ENCODE measurements at places on chromosomes 2 and 18.

DNA sequence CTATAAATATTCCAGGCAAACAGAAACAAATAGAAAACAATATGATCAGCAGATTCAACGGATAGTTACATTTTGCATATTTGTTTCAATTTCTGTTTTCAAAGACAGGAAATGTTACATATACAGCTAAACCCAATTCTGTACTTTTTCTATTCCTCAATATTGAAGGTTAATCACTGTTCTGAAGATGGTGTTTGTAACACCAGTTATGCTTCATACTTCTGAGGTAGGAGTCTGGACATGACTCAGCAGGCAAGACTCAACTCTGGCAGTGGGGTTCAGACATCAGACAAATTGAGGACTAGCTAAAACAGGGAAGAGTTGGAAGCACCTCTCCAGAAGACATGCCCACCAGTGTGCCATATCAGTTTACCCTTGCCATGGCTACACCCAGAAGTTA, 16.6 kb downstream of the SERPINB13 start:
- no peak for DNase-seq

- DNase-seq, result no peak
Measured at GRCh38 chr2:218975060-218975777, 9.8 kb downstream of the FEV start.

- DNase-seq, result no peak
Measured at GRCh38 chr2:2875296-2875695, 502.3 kb downstream of the EIPR1 start.

- DNase-seq, result no peak
Measured at GRCh38 chr2:44351088-44351487, 10.2 kb downstream of the PREPL start.

DNA sequence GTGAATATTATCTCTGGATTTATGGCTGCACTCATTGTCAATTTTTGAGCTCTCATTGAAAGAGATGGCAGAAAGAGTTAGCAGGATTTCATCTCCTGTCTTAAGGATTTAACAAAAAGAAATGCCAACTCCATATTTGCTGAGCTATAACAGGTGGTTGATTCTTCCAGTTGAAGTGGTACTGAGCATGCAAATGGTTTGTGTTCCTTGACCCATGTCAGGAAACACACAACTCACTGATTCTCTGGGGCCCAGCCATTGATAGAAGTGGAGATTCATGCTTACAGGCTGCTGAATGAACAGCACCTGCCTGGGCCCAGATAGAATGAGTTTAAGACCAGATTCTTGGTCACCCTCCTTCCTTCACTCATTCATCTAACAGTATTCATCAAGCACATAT, 128.8 kb downstream of the CERS6 start:
- no peak for DNase-seq

- DNase-seq, result no peak
Measured at GRCh38 chr2:137983581-137983980, 19.3 kb downstream of the HNMT start.

- no peak for DNase-seq
Measured at GRCh38 chr18:21291106-21291505, 49.1 kb downstream of the GREB1L start.

DNA sequence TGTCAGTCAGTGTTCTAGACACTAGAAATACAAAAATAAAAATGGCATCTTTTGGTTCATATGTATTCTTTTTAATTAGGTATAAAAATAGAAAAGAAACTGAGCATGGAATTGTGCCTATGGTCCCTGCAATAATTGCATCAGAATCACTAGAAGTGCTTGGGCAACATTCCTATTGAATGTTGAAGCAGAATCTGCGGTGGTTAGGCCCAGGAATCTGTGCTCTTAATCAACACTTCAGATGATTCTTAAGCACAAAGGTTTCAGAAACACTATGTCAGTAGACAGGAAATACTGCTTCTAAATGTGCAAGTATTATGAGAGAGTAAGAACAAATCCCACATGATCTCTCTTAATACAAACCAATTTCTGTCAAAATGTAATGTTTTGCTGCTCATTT, 20.3 kb upstream of the RBBP8 start:
- DNase-seq, result peak; percentile 36

- DNase-seq, result no peak
Measured at GRCh38 chr2:132462236-132462635, 45.6 kb downstream of the GPR39 start.

- DNase-seq, result no peak
Measured at GRCh38 chr18:3265564-3266033, 3.7 kb downstream of the MYL12B start.

DNA sequence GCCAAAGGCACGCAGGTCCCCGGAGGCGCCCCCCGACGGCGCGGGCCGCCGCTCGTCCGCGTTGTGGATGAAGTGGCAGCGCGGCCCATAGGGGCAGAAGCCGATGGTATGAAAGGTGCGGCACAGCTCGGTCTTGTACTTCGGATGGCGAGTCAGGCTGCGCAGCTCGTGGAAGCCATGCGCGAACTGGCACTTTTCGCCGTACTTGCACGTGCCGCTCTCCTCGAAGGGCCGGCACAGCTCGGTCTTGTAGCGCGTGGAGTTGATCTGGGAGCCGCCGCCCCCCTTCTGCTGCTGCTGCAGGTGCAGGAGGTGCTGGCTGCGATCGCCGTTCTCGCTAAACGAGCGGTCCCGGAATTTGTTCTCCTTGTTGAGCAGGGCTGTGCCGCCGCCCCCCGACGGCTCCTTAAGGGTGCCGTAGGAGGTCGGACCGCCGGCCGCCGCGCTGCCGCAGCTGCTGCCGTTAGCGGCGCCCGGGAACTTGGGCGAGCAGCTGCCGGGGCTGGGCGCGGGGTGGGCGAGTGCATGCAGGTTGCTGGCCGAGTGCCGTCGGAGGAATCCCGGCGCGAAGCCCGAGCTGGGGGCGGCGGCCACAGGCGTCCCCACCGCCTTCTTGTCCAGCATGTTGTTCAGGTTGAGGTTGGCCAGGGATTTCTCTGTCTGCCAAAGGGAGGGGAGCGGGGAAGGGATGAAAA, 1.2 kb downstream of the ZFP36L2 start:
- DNase-seq, result peak; percentile 72

DNA sequence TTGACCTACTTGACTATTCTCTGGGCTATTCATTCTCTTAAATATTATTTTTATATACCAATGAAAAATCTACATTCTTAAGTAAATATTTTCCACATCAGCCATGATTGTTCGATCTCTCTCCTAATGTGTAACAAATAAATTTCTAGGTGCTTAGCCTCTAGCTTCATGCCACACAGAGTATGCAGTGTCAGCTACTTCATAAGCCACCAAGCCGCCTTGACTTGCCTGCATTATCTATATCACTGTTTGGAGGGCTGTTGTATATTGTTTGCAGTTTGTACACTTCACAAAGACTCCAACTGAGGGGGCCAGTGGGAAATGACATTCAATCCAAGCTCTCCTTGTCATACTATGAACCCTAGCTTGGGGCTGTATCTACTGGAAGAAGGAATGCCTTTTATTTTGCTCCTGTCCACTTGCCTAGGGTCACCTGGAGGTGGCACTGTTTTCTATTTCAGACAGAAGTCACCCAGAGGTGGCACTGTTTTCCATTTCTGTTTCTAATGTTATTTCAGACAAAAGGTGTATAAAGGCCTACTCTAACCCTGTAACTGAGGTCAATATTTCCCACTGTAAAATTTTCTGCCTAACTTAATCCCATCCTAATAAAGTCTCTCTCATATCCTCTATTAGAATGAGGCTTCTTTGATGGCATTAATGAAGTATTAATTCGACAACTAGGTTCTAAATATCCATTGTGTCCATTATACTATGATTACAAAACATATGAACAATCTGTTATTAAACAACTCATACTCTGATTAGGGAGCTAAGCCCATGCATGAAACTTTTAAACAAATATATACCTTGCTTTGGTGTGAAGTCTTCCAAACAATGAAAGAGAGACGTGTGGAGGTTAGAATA, 36.4 kb downstream of the COL5A2 start:
- DNase-seq, result peak; percentile 75

GRCh38 chr2:201942531-201942930, 91.1 kb upstream of the FZD7 start:
- no peak for DNase-seq

GRCh38 chr2:50398766-50399056, 633.2 kb downstream of the NRXN1 start:
- DNase-seq, result no peak

- no peak for DNase-seq
Measured at GRCh38 chr2:37554155-37554510, 117.3 kb downstream of the CDC42EP3 start.

GRCh38 chr18:74796841-74797576, 199.3 kb downstream of the ZNF407 start:
- no peak for DNase-seq

DNA sequence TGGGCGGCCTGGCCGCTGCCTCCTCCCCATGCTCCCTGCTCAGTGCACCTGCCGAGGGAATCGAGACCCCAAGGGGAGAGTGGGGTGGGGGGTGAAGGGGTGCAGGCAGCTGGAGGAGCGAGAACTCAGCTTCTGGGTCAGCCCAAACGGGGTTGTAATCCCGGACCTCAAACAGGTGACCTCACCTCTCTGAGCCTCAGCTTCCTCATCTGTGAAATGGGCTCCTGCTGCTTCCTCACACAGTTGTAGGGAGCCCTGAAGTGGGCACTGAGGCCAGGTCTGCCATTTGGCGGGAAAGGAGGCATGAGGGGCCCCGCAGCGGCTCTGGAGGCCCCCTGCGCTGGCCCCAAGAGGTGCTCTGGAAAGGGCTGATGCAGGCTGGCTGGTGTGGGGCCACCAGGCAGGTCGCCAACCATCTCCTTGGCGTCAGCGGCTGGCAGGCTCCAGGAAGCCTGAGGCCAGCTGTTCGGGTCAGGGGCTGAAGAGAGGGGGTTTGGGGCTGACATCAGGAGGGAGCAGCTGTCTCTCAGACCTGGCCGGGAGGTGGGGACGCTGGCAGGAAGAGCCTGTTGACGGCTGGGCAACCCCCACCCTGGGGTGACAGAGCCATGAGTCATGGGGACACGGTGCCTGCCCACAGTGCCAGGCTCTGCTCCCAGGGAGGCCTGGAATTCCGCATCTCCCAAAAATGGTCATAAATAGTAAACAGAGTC, 4.9 kb downstream of the KLHL30 start:
- peak; percentile 44 for DNase-seq

Data from HT-29 (cell line).